ENCODE measurements at places on chromosomes 1 and 21.

- DNase-seq, result no peak
Observed at GRCh38 chr21:36988536-36988935, 18.0 kb upstream of the RIPPLY3 start.

GRCh38 chr1:53317646-53318539 is 10.0 kb downstream of the LRP8 start:
- DNase-seq, result no peak

DNA sequence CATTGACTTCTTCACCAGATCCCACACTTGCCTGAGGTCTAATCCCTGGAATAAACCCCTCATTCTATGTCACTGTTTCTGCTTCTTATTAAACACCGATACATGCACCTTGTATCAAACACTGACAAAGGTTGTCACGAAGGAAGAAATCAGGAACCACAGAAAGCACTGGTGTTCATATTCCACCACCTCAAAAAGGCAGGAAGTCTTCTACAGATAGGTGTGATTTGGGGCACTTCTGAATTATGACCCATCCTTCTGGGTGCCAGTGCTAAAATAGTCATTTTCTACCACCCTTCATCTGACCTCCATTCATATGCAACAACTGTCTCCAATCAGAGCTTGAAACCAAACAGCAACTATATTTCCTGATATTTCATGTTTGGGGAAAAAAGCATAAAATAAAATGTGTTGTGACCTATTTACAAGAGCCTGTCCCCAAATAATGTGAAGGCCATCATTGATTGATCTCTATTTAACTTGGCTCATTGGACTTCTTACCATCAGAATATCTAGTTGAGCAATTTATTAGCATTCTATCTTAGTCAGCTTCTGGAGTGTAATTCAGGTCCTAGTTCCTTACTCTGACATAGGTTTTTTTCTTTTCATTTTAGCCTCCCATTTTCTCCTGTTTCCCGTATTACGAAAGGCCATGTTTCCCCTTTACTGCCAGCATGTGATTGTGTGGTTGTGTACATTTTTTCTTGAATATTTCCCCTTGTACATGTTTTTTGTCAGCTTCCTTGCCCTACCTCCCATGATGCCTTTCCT is 43.1 kb downstream of the DUSP10 start:
- DNase-seq, result no peak

GRCh38 chr1:22689505-22689904 is 21.1 kb upstream of the EPHB2 start:
- no peak for DNase-seq

DNA sequence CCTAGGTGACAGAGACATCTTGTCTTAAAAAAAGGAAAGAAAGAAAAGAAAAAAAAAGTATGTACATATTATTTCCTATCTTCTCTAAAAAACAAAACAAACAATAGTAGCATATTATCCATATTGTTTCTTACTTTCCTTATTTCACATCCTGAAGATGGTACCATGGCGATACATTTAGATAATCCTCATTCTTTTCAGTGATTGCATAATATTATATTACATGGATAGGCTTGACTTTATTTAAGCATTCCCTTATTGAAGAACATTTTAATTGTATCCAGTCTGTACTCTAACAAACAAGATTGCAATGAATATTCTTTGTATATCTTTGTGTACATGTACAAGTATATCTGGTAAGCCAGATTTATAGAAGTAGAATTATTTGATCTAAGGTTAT is 82.9 kb upstream of the PUM1 start:
- no peak for DNase-seq

Measured in activated T-helper 1 cell treated with anti-CD3 and anti-CD28 coated beads, Interleukin-2, amount 50 U/mL, for 16 hours (primary cell).